Immature natural killer cell (primary cell): ENCODE measurements at places on chromosomes 12 and 14.

GRCh38 chr12:54932691-54933090 lies 51.9 kb downstream of the TESPA1 start:
- peak overlapping the region; percentile 34 for H3K4me3 ChIP-seq
- H3K27ac ChIP-seq, result peak overlapping the region; percentile 82
- H3K27me3 ChIP-seq, result peaks cover 4% of the 10 kb centered on the region
- DNase-seq, result no peak

- peaks cover under 1% of the 10 kb centered on the region for H3K27me3 ChIP-seq
- no peak overlapping the region for H3K4me3 ChIP-seq
- peaks cover 4% of the 10 kb centered on the region for H3K4me1 ChIP-seq
- DNase-seq, result no peak
- no peaks in the 10 kb centered on the region for H3K36me3 ChIP-seq
- H3K27ac ChIP-seq, result no peak overlapping the region
These were observed 73.9 kb downstream of the NEDD1 start for GRCh38 chr12:96980991-96981414.

DNA sequence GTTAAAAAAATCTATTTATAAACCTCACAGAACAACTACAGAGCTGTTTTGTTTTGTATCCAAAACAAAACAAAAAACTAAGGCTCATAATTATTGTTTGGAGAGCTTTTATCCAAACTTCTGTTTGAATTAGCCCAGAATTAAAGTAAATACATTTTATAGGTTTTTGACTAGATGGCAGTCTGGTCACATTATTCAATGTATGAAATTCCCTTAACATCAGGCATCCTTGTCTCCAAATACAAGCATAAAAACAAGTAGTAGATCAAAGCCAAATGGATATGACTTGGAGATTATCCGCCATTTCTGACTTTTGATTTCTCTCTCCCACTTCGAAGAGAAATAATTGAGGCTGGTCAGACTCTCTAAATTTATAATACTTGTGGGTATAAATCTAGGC lies 63.5 kb downstream of the SLC38A1 start:
- H3K4me3 ChIP-seq, result no peak overlapping the region
- peaks cover 1% of the 10 kb centered on the region for H3K27me3 ChIP-seq
- no peak overlapping the region for H3K27ac ChIP-seq
- DNase-seq, result no peak
- H3K4me1 ChIP-seq, result peaks cover 27% of the 10 kb centered on the region

GRCh38 chr14:105149146-105149781 lies 19.3 kb downstream of the JAG2 start:
- H3K36me3 ChIP-seq, result no peaks in the 10 kb centered on the region

DNA sequence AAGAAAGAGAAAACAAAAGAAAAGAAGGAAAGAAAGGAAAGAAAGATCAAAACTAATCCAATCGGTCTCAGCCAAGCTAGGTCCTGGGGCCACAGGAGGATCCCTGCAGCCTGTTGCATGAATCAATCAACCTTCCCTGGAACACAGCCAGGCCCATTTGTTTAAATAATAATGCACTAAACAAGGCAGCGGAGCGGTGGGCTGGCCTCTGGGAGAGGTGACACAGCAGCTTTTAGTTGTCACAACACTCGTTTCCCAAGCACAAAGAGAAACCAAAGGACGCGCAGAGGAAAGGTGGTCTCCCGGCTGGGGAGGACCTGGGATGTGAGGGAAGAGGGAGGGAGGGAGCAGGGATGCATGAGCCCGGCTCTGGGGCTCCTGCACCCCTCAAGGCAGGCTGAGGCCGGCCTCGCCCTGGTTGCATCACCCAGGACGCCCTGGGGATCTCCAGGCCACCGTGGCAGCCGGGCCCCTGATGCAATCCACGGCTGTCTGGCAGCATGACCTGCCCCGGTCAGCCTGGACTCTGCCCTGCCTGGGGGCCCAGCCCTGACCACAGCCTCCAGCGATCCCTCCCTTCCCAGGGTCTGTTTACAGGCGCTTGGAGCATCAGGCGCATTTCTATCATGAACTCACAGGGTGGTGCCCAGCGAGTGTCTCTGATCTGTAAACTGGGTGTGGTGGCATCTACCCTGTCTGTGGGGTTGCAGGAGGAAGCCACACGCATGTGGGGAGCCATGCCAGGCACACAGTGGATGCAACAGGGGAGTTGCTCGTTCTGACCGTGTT lies 32.5 kb downstream of the MMP17 start:
- peaks cover 2% of the 10 kb centered on the region for H3K27me3 ChIP-seq
- H3K4me3 ChIP-seq, result no peak overlapping the region

DNA sequence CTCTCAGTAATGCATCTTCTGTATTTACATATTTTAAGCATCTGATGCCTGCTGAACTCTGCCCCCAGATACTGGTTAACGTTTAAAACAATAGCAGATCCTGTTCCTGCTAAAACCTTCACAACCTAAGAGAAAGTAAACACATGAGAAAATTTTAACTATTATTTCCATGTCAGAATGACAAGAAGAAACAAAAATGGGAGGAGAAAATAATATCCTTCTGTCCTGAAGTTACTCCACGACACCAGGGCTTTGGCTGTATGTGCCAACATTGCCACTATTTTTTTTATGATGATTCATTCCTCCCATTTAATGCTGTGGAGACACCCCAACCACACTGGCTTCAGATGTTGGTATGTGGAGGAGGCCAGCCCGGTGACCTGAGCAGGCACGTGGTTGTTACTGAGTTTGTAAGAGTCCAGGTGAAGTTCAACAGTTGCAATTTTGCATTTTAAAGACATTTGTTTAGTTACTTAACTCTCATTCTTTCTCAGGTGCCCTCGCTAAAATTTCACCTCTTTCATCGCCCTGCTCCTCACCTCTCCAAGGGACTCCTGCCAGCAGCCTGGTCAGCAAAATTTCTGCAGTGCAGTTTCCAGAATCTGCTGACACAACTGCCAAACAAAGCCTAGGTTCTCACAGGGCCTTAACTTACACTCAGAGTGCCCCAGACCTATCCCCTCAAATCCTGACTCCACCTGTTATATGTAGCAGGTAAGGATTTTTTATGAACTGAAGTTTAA lies 65.5 kb upstream of the SLCO1C1 start:
- no peaks in the 10 kb centered on the region for H3K36me3 ChIP-seq
- no peak overlapping the region for H3K27ac ChIP-seq
- H3K4me3 ChIP-seq, result no peak overlapping the region
- no peak for DNase-seq

DNA sequence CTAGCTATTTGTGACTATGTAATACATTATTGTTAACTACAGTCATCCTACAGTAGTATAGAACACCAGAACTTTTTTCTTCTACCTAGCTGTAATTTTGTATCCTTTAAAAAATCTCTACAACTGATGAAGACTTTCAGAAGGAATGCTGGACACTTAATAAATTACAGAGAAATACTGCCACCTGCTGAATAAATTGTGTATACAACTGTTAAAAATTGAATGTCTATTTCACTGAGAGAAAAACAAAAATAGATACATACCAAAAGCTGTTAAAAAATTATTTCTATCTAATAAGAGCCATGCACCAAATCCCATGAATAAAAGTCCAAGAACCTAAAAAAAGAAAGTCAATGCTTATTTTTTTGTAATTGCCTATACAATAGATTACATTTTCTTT lies 6.6 kb downstream of the TSPAN19 start:
- no peaks in the 10 kb centered on the region for H3K36me3 ChIP-seq
- DNase-seq, result no peak
- no peak overlapping the region for H3K27ac ChIP-seq
- no peaks in the 10 kb centered on the region for H3K4me1 ChIP-seq
- H3K27me3 ChIP-seq, result peaks cover 2% of the 10 kb centered on the region

GRCh38 chr14:103483600-103483999 lies 39.0 kb downstream of the CKB start:
- no peaks in the 10 kb centered on the region for H3K27me3 ChIP-seq
- H3K27ac ChIP-seq, result no peak overlapping the region
- no peak overlapping the region for H3K4me3 ChIP-seq
- peaks cover 16% of the 10 kb centered on the region for H3K36me3 ChIP-seq
- DNase-seq, result no peak

- H3K27ac ChIP-seq, result peak overlapping the region; percentile 85
- peak overlapping the region; percentile 28 for H3K4me3 ChIP-seq
- peaks cover 44% of the 10 kb centered on the region for H3K4me1 ChIP-seq
- peaks cover 6% of the 10 kb centered on the region for H3K36me3 ChIP-seq
These were observed 165.5 kb downstream of the SLC38A4 start for GRCh38 chr12:46660276-46660675.

DNA sequence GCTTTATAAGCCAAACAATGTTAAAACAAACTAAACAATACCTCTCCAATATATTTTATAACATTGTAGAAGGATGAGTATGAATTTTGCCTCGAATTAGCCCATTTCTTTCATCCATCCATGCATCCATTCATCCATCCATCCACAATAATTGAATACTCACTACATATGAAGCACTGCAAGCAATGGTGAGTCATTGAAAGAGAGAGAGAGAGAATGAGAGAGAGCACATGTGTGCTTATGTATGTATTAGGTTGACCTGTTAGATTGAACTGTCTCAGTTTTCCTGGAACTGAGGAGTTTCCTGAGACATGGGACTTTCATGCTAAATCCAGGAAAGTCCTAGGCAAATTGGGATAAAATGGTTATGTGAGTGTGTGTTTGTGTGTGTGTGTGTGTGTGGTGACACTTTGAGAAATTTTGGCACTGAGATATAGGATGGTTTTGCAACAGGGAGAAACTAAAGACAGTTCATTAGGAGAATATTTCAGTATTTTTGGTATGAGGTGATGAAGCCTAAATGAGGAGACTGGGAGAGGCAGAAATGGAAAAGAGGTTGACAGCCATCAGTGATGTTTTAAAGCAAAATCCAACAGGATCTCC lies 98.4 kb downstream of the C12orf75 start:
- H3K36me3 ChIP-seq, result no peaks in the 10 kb centered on the region
- H3K4me3 ChIP-seq, result no peak overlapping the region
- DNase-seq, result no peak
- H3K4me1 ChIP-seq, result peaks cover 14% of the 10 kb centered on the region
- no peak overlapping the region for H3K27ac ChIP-seq
- H3K27me3 ChIP-seq, result peaks cover 3% of the 10 kb centered on the region

DNA sequence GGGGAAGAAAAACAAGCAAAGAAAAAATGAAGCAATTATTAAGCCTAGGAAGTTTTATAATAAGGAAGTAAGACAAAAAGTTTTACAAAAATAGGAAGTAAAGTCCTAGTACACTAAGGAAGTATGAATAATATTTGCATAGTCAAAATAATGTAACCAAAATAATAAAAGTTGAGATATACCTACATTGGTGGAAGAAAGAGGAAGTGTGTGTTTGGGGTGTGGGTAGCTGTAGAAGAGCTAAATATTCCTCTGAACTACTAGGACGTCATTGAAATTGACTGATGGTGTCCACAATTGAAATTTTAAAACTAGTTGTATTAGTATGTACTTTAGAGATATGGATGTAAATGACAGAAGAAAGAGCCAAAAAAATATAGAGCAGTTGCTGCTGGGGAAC lies 228.4 kb upstream of the OTX2 start:
- DNase-seq, result no peak
- H3K4me1 ChIP-seq, result no peaks in the 10 kb centered on the region
- H3K4me3 ChIP-seq, result no peak overlapping the region
- H3K36me3 ChIP-seq, result no peaks in the 10 kb centered on the region

DNA sequence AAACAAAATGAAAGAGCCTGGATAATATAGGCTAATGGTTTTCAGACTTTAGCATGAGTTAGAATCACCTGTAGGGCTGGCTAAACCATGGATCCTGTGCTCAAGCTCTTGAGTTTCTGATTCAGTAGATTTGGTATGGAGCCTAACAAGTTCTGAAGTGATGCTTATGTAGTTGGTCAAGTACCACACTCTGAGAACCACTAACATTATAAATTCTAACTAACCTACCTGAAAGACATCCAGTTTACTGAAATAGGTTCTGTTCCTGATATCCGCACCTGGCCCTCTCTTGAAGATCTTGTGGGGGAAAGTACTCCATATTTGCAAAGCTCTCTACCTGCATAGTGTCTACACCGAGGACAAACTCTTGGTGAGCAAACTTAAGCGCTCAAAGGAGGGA lies 59.4 kb upstream of the VSX2 start:
- DNase-seq, result no peak
- peaks cover 6% of the 10 kb centered on the region for H3K36me3 ChIP-seq
- H3K4me3 ChIP-seq, result no peak overlapping the region
- no peaks in the 10 kb centered on the region for H3K4me1 ChIP-seq

GRCh38 chr14:105502446-105503295 lies 11.6 kb downstream of the TEDC1 start:
- no peak for DNase-seq
- no peaks in the 10 kb centered on the region for H3K36me3 ChIP-seq
- no peaks in the 10 kb centered on the region for H3K4me1 ChIP-seq
- peaks cover 23% of the 10 kb centered on the region for H3K27me3 ChIP-seq
